Activated CD4-positive, alpha-beta T cell treated with anti-CD3 and anti-CD28 coated beads for 4 hours (primary cell): ENCODE measurements at places on chromosomes 5 and 9.

DNA sequence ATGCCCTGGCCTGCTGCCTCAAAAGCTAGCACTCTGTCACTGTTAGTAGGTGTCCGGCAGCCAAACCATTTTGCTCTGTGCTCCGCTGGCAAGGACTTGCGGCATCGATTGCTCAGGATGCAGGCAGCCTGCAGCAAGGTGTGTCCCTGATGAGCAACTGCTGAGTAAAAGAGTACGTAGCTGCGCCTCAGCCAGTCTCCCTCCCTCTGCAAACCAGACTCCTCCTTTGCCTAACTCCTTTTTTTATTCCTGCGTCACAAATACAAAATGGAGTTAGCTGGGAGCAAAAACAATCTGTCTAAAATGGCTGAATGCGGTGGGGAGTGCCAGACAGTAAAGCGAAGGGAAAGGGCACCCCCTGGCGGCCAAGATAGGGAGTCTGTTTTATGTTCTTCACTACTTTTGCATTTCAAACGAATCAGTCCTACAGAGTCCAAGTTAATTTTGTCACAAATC, 61.1 kb downstream of the DIAPH1 start:
- DNase-seq = peak; percentile 68

DNA sequence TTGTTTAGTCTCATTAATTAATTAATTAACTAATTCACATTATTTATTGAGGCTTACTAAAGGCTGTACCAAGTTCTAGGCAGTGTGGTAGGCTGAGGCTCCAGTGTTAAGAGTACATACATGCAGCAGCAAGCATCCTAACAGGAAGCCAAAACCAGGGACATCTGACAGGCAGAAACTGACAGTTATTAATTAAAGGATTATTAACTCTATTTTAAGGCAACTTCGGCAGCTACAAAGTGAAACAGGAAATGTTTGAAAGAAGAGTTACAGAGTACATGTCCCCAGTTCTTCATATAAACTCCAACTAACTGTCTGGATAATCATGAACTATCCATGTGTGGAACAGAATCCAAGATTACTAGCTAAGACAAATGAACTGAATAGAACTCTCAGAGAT, 39.3 kb upstream of the GABRB2 start:
- no peak for DNase-seq

DNA sequence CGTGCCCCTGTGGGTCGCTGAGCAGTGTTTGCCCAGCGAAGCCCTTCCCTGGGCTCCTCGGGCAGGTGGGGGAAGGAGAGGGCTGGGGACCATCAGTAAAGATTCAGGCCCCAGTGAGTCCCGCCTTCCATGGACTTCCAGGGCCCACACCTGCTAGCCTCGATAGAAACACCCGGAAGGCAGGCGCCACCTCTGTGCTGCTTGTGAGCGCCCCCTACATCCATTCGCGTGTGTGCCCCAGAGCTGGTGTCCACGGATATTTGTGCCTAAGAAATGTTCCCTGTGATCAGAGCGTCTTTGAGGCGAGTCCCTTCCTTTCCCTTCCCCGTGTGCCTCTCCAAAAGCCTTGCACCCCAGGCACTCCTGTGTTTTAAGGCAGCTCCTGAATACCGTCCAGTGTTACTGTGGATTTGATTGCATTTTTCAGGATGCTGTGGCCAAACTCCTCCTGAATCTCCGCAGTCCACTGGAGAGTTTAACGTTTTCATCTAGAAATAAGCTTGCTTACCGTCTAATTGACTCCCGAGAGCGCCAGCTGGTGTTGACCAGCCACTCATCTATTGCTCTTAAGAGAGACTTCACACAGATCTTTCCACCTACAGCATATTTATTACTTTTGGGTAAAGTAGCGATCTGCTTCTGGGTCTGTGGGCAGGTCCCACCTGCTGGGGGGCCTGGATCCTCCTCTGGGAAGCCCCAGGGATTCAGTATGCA, 101.4 kb downstream of the COL5A1 start:
- no peak for DNase-seq

- no peak for DNase-seq
These were observed 25.6 kb upstream of the KCNMB1 start for GRCh38 chr5:170414786-170415185.

- no peak for DNase-seq
These were observed 181.9 kb upstream of the TRPM3 start for GRCh38 chr9:71303351-71303750.

DNA sequence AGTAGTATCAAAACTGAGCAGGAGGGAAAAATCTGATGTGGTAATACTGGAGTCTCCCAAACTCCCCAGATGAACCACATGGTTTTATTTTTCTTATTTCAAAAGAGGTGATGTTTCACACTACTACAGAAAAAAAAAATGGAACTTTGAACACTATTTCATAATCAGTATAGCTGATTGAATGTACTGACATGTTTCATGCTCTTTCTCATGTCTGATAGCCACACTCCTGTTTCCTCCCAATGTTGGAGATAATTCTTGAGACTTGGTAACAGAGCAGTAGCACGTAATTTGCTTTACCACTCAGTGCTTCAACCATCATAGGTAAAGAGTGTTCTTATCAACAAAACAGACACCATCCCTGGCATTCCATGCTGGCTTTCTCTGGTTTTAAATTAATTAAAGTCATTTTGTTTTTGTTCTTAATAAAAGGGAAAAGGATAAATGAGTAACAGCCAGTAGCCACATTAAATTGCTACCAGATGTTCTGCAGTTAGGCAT, 85.2 kb downstream of the MUSK start:
- DNase-seq = no peak

DNA sequence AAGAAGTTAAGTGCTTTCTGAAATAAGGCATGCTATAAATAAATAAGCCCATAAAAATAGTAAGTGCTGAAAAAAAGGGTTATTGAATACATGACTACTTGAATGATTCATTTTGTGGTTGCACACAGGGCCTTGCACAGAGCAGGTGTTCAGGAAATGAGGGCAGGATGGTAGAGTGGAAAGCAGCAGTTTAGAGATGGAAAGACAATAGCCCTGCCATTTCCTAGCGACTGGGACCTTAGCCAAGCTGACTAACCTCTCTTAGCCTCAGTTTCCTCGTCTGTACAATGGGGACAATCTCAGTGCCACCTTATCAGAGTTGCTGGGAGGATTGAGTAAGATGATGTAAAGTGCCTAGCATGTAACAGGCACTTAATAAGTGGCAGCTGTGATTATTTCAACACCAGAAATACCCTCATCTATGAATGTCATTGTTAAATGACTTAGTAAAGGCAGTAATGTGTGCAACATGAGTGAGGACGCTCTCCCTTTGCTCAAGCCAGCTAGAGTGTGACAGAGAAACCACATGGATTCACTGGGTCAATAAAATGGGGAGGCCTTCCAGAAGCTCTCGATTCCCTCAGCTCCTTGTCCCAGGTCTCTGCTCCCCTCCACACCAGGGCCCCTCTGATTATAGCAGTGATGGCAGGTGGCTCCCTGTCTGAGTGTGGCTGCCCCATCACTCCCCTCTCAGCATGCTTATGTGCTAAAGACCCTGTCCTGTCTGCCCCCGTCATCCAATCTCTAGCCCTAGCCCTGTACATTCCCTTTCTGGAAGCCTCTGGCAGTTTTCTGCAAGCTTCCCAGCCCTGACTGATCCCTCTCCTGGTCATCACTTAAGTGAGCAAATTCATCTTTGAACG, 16.0 kb upstream of the PHF19 start:
- DNase-seq = peak; percentile 69
